Renal cortex interstitium (tissue), 15 donors: ENCODE measurements at places on chromosomes 6 and 20. TPM values are rescaled to one million over a fixed set of nuclear protein-coding genes. Genes with fewer than 3 reads are reported as not detected.

DNA sequence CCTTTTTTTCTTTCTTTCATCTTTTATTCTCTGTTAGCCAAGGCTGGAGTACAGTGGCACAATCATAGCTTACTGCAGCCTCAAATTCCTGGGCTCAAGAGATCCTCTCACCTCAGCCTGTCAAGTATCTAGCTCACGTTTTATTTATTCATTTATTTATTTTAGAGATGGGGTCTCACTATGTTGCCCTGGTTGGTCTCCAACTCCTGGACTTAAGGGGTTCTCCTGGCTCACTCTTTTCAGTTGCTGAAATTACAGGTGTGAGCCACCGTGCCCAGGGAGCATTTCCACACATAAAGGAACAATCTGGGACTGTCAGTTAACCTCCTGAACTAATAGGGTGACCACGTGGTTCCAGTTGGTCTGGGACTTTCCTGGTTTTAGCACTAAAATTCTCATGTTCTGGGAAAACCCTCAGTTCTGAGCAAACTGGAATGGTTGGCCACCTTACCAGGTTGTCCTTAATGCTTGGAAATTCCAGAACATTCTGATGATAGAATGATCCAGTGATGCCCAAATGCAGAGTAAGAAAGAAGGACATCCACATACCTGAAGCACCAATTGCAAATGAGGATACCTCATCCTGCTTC lies 105.5 kb upstream of the ZNF217 start:
- DNase-seq = no peak

GRCh38 chr6:111269401-111269970 lies 182.2 kb downstream of the SLC16A10 start:
- DNase-seq = no peak

DNA sequence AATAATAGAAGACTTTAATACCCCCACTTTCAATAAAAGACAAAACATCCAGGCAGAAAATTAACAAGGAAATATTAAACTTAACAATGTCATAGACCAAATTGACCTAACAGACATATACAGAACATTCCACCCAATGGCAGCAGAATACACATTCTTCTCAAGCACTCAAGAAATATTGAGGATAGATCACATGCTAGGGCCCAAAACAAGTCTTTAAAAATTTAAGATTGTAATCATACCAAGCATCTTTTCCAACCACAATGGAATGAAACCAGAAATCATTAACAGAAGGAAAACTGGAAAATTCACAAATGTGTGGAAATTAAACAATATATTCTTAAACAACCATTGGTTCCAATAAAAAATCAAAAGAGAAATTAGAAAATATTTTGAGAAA lies 161.0 kb downstream of the COL12A1 start:
- no peak for DNase-seq

GRCh38 chr20:61082720-61083119 lies 169.3 kb upstream of the CDH4 start:
- DNase-seq = no peak

GRCh38 chr20:39039261-39039660 lies 77.1 kb downstream of the DHX35 start:
- DNase-seq = no peak

- no peak for DNase-seq
Measured at GRCh38 chr6:79468116-79468515, 69.1 kb downstream of the LCA5 start.

GRCh38 chr6:7108964-7109836 lies 1.4 kb downstream of the RREB1 start:
- DNase-seq = no peak

- no peak for DNase-seq
Measured at GRCh38 chr6:107624541-107624940, 134.6 kb downstream of the SOBP start.

DNA sequence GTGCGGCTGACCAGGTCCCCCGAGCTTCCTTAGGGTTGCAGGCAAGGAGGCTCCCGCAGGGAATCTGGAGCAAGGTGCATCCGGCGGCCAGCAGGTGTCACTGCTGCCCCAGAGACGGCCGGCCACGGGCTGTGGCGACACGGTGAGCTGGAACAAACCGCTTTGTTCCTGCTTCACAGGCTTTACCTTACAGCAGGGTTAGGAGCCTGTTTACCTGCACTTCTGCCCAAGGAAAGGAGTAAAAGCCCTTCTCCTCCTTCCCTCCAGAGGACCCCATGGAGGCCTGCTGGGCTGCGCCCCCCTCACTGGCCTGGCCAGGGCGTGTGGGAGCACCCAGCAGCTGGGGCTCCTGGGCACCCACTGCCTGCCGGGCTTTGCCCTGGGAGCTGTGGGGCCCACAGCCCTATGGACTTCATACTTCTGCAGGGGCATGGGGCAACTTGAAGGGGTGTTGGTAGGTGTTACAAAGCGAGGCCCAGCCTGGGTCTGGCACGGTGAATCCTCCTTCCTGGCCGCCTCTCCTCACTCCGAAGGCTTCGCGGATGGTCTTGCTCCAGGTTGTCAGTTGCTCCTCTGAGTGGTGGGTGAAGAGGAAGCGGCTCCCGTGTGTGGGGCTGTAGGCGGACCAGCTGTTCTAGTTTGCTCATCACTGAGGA lies 88.4 kb downstream of the CDC5L start:
- DNase-seq = peak; percentile 72

DNA sequence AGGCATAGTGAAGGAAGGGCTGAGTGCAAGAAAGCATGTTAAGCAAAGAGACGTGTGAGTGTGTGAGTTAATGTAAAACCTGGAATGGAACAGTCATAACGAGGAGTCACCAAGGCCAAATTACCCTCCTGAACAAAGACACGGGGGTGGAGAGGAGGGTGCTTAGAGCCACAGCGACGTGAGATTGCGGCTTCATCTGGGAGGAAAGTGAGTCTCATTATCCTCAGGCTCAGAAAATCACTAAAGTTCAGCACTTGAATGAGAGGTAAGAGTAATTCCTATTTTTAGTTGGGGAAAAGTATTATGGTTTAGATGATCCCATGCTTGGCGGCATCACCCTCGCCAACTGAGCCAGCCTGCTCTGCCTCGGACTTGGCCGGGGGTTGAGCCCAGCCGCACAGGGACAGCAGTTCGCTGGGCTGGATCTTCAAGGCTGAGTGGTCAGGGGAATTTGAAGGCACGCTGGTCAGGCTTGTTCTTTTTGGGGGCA lies 136.6 kb downstream of the DTNBP1 start:
- no peak for DNase-seq

DNA sequence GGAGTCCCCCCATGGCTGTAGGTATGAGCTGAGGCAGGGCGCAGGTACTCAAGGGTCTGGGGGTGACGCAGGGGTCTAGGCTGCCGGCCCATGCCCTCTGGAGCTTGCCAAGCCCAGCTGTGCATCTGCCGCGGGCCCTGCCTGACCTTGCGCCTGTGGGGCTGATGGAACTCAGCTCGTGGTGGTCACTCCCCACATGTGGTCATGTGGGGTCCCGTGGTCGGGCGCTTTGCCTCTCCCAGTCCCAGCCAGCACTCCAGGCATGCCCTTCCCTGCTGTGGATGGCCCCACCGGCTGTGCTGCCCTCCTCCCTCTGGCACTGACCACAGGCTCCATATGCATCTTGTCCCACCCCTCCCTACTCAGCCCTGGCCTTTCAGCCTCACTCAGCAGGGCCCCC lies 57.3 kb downstream of the RPP40 start:
- no peak for DNase-seq

DNA sequence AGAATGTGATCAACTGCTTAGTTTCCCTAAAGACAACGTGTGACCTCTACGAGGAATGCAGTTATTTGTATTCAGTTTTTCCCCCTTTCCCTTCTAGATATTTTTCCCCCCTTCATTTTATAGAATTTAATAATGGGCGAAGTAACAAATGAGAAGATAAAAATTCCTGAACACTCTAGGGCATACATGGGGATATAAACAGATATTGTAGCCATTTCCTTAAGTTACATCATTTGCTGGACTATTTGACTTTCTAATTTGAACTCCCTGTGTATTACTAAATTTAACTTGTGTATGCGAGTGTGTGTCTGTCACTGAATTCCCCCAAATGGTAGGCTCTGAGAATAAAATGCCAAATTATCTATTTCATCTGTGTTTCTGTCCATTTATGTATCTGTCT lies 99.0 kb upstream of the ZFP64 start:
- DNase-seq = no peak

- no peak for DNase-seq
Measured at GRCh38 chr6:90397929-90398674, 101.5 kb upstream of the BACH2 start.

DNA sequence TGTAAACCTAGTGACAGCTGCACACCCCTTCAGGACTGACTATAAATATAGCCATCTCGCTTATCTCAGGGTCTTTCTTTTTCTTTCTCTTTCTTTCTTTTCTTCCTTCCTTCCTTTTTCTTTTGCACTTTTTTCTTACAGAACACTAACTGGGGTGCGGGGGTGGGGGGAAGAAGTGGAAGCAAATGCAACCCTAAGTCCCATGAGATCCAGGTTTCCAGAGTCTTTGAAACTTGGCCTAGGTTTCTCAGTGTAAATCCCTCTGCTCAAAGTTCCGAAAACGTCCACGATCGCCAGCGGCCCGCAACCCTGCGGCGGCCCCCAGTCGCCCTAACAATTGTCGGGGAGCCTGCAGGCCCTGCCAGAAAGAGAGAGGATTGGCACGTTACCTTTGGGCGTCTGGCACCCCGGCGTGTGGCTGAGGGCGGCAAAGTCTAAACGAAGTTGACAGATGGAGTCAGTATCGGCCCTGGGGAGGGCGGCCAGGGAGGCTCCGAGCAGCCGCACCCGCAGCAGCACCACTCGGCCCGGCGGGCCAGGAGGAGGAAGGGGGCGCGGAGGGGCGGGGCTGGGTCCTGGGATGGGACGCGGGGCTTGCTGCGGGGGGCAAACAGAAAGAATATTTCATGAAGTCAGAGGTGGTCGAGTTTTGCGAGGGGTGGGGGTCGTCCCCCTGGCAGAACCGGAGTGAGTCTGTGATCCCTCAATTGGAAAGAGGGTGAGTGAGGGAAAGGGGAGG lies 577 bp upstream of the FOXF2 start:
- DNase-seq = no peak

DNA sequence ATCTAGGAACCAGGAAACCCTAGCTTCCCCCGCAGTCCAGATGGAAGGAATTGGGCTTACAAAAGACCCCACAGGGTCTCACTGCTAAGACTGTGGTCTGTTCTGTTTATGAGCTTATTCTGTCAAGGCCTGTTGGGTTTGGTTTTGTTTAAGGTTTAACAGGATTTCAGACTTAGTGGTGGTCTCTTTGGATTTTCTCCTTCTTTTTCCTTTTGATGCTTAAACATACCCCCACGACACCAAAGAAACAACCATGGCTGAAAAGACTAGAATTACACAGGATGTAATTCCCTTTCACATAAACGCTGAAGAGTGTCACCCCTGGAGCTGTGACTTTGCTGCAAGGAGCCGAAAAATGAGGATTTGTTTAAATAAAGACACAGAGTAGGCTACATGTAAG lies 408.6 kb downstream of the PREX1 start:
- no peak for DNase-seq

DNA sequence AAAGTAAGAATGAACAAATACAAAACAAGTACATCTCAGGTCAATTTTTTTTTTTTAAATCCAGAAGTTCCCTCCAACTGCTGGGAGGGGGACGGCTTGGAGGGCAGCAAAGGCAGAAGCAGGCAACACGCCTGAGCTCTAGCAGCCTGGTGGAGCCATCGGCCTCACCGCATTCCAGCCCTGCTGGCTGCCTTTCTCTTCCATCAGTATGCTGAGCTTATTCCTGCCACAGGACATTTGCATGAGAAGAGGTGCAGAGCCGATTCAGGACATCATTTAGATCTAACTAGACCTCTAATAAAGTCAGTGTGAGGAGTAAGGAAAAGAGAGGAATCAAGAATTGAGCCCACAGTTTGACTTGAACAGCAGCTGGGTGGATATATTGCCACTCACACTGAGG lies 318.8 kb downstream of the ZFAND3 start:
- DNase-seq = no peak

DNA sequence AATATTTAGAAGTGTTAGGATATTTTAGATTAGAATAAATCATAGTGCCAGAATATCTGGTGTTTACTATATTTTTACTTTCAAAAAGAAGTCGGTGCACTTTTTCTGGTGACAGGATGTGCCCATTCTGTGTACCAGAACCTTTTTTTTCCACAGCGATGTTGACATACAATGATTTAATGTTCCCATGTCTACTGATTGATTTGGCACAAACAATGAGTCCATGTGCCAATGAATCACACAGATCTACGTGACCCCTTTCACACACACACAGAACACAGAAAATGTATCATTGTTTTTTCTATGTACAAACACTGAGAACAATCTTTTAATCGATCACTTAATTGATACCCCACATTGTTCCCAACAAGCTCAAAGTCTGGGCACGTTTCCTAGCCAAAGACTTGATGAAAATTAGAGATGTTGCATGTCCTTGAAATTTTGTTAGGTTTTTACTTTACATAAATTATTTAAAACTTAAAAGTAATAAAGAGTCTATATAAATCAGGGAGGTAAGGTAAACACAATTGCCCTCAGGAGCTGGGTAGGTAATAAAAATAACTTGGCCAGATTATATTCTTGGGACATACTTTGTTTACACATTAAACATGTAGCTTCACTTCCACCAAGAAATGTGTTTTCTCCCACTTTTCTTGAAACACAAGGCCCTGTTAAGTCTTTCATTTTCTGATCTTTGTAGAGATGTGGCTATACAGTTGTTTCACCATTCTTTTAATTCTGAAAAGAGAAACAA lies 36.4 kb upstream of the SOX4 start:
- DNase-seq = no peak

GRCh38 chr20:18705910-18706309 lies 107.7 kb upstream of the SCP2D1 start:
- DNase-seq = no peak

GRCh38 chr20:15772826-15773225 lies 800.4 kb downstream of the KIF16B start:
- DNase-seq = no peak

DNA sequence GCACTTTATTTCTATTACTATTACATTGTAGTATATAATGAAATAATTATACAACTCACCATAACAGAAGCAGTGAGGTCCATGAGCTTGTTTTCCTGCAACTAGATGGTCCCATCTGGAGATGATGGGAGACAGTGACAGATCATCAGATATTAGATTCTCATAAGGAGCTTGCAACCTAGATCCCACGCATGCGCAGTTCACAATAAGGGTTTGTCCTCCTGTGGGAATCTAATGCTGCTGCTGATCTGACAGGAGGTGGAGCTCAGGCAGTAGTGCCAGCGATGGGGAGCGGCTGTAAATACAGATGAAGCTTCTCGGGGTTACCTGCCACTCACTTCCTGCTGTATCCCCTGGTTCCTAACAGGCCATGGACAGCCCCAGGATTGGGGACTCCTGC lies 139.5 kb upstream of the TCF21 start:
- no peak for DNase-seq

- no peak for DNase-seq
Measured at GRCh38 chr6:167237438-167238145, 53.5 kb upstream of the UNC93A start.

CRISP2 gene
- 0.14 TPM for polyA plus RNA-seq

EMILIN3 gene
- polyA plus RNA-seq = 8.0 TPM

DNMT3B gene
- polyA plus RNA-seq = 7.6 TPM

GPR63 gene
- 3.4 TPM for polyA plus RNA-seq

HCK gene
- polyA plus RNA-seq = 3.2 TPM

SMLR1 gene
- polyA plus RNA-seq = 3.1 TPM

LY6G6D gene
- 0.20 TPM for polyA plus RNA-seq

RUNX2 gene
- polyA plus RNA-seq = 3.0 TPM

FOXQ1 gene
- 11.8 TPM for polyA plus RNA-seq
